ENCODE measurements at places on chromosomes 5 and 9.
A peak's percentile ranks its signal among the peaks of the same experiment; 100 is the strongest.

DNA sequence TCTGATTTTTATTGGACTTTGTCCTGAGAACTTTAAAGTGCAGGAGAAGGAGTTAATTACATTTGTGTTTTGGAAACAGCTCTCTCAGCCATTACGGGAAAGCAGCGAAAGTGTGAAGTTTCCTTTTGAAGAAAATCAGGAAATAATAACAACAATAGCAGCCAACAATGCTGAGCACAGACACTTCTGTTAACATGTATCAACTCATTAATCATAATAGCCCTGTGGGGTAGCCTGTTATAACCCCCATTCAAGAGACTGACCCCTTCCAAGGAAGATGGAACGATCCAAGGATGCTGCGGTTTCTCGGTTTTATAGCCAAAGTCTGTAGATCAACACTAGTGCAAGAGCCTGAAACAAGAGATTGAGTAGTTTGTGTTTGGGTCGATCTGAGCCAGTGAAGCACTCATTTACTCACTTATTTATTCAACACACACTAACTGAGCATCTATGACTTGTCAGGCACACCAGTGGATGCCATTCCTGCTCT lies 195.5 kb downstream of the DRD1 start:
- no peak for DNase-seq

- no peak for DNase-seq
Observed at GRCh38 chr5:161078793-161079192, 226.8 kb upstream of the ATP10B start.

DNA sequence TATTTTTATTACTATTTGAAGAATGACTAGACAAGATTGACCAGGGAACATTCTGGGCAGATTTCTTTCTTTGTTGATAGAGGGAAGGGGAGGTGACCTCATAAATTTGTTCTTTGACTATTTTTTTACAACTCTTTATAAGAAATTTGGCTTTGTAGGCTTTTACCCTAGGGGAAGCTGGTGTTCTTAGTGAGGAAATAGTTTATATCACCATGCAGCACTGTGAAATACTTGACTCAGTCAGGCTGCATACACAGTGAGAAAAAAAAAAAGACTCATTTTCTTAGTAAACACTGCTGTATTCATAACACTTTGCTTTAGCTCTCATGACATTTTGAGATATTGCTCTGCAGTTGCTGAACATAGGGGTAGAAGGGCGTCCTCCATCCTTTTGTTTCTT lies 336.6 kb upstream of the PIK3R1 start:
- DNase-seq: no peak

GRCh38 chr9:32968101-32969011 lies 33.1 kb downstream of the APTX start:
- peak; percentile 38 for DNase-seq

- peak; percentile 38 for DNase-seq
Observed at GRCh38 chr9:75265525-75265972, 177.2 kb downstream of the OSTF1 start.
